ENCODE measurements at places on chromosomes 5 and 9. TPM values are rescaled to one million over a fixed set of nuclear protein-coding genes. Genes with fewer than 3 reads are reported as not detected.

COL27A1 gene
- 19.0 TPM for total RNA-seq

BAAT gene
- 5.0 TPM for total RNA-seq

TMEM215 gene
- not detected for total RNA-seq

SHOC1 gene
- 0.06 TPM for total RNA-seq

DNA sequence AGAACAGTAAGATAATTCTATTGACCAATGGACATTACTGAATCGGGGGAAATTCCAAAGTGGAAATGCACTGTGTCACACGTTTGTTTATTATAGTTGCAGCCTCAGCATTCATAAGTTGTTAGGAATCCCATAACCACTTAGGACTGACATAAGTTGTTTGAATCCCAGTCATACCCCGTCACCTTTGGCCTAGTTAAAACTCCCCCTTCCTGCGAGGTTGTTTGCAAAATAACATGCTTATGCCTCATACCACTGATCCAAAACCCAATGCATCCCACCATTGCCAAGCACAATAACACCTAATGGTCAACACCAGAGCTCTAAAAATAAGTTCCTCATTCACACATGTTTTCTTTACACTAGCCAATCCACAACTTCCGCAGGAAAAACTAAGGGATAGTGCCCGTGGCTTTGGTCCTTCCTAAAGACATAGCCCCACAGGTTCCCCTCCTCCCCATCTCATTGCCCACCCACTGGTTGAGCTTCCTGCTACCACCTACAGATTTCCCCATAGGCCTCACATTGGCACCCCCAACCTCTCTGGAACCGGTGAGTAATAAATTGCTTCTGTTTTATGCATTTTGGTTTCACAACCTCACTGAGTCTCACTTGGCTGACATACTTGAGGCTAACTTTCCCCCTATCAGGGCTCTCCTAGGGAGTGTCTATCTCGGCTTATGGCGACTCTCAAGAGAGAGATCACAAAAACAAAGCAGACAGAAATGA lies 42.3 kb upstream of the MUSK start:
- no peak for DNase-seq

Data from pancreas (tissue), 10 donors.